ENCODE measurements at places on chromosomes 2 and 18.
A peak's percentile ranks its signal among the peaks of the same experiment; 100 is the strongest.

- no peak for DNase-seq
Measured at GRCh38 chr2:188789951-188790350, 184.2 kb upstream of the COL3A1 start.

DNA sequence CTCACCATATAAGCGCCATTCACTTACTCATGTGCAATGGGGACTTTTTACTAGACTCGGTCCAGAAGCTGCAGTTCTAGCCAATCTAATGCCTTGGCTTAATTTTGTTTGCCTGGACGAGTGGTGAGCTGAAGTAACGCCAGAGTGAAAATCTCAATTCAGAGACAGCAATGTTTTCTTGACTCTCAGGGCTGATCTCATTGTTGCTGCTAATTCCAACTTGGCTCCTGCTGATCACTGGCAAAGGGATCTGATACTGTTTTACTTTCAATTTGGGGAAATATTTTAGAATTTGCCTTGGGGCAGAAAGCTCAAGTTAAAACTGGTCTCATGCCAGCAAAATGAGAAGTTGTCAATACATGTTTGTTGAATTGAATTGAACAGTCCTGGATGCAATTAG lies 906.6 kb upstream of the CDH2 start:
- peak; percentile 11 for DNase-seq

DNA sequence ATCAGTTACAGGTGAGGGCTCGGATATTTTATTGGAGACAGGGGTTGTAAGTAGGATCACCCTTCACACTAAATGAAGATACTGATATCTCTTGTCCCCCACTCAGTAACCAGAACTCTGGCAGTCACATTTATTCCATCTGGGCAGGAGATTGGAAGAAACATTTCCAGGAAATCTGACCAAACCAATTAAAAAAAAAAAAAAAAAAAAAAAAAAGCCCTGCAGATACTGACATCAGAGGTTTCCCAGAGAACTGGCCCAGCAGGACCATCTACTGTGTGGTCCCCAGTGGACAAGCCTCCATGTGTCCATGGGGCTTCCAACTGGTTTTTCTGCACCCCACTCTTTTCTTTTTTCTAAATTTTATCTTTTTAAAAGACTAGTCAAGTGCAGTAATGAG lies 41.3 kb downstream of the SH2D6 start:
- no peak for DNase-seq

DNA sequence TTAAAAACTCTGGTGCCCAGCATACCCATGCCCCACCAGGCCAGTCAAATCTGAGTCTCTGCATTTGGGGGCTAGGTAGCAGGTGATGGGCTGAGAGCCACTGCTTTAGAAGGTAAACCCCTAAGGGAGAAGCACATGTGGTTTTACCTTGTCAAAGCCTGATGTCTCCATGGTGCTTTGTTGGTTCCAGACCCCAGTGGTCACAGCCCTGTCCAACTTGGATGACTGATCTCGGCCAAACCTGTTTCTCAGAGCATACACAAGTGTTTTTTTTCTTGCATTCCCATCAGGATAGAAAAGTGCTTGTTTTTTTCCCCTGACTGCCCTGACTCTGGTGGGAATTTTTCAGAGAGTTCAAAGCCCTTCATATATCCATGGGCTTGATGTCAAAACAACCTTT lies 13.5 kb downstream of the PLB1 start:
- no peak for DNase-seq

DNA sequence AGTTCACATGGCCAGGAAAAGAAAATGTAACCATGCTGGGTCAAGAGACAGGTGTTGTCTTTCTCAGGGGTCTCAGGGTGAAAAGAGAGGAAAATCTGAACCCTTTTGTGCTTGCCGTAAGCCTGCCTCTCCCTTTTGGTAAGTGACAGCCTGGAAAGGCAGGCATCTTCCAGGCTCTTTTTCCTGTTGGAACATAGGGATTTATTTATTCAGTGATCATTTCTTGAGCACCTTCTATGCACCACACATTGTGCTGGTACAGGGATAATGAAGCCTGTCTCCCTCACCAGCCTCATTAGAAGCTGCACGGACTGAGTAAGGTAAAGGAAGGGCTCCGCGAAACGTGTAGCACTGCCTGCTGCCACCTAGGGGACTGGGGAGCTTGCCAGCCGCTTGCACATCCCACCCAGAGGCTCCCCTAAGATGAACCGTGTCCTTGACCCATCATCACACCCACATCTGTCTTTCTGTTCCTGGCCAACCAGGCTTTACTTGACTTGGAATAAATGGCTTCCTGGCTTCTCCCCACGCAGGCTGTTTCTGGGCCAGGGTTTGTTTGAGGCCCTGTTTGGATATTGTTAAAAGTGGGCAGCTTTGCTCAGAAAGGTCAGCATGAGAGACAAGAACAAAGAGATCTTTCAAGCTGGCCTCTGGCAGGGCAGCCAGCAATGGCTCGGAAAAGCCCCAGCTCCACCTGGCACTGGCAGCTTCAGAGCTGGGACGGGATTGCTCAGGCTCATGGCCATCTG lies 73.3 kb upstream of the MCFD2 start:
- no peak for DNase-seq

GRCh38 chr2:15799432-15799827 lies 140.9 kb upstream of the MYCN start:
- DNase-seq = no peak

GRCh38 chr2:219947575-219947974 lies 320.1 kb downstream of the SLC4A3 start:
- DNase-seq = peak; percentile 1

GRCh38 chr18:13616041-13616440 lies 110.3 kb downstream of the FAM210A start:
- no peak for DNase-seq

- DNase-seq = no peak
Measured at GRCh38 chr18:73954268-73954667, 193.4 kb downstream of the FBXO15 start.

GRCh38 chr2:97673915-97674283 lies 4.4 kb downstream of the C2orf92 start:
- DNase-seq = no peak

GRCh38 chr2:52936029-52936428 lies 831.6 kb upstream of the CHAC2 start:
- no peak for DNase-seq

- no peak for DNase-seq
Measured at GRCh38 chr18:46630160-46630559, 26.9 kb downstream of the LOXHD1 start.

DNA sequence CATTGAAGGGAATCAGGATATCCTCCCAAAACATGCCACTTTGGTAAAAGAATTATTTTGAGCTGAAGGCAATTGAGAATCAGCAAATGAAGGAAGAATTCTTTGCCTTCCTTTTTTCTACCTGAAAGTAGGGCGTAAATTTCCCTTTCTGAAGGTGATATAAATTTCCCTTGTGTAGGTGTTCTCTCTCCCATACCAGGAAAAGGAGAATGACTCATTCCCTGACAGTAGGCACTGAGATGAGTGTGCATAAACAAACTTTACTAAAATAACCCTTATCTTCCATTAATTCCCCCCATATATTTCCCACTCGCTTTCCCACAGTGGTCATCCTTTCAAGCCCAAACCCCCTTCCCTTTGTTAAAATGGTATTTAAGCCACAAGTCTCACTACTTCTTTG lies 1339.0 kb downstream of the LRP1B start:
- DNase-seq = no peak

DNA sequence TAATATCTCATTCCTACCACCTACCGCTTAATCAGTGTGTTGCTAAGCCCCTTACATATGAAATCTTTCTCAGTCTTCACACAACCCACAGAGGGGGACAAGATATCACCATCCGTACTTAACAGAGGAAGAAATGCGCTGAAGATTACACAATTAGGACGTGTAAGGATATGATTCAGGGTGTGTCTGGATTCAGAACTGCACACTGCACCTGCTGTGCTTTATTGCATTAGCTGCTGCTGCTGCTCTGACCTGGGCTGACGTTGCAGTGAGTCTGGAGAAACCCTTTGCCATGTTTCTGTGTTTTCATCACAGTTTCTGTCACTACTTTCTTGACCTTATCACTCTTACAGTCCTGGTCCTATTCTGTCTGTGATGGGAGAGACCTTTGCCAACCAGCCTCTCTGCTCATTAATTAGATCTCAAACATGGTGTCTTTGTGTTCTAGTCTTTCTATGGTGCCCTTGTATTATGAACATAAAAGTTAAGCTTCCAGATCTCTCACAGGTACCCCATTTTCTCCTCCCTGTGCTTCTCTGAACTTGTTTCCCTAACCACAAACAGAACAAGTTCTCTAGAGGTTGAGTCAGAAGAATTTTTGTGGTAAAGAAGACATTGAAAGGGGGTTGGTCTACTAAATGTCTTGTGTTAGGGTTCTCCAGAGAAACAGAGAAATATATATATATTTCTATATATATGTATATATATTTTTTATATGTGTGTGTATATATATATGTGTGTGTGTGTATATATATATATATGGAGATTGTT lies 92.9 kb upstream of the CYP1B1 start:
- no peak for DNase-seq

DNA sequence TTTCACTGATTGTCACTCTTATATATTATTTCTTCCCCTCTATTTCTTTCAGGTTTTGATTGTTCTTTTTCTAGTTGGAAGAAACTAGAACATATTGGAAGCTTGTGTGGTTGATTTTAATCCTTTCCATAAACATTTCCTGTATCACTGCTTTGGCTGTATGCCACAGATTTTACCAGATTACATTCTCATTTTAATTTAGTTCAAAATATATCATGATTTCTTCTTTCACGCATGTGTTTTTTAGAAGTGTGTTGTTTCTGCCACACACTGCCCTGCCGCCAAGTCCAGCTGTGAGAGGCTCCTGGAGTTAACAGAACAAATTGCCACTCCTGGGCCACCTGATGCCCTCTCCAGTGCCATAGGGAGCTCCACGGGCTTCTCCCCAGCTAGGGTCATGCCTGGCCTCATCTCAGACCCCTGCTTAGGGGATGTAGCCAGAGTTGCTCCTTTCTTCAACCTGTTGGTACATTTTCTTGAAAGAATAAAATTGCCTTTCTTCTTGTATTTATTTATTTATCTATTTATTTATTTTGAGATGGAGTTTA lies 206.2 kb upstream of the COPS8 start:
- DNase-seq = no peak

DNA sequence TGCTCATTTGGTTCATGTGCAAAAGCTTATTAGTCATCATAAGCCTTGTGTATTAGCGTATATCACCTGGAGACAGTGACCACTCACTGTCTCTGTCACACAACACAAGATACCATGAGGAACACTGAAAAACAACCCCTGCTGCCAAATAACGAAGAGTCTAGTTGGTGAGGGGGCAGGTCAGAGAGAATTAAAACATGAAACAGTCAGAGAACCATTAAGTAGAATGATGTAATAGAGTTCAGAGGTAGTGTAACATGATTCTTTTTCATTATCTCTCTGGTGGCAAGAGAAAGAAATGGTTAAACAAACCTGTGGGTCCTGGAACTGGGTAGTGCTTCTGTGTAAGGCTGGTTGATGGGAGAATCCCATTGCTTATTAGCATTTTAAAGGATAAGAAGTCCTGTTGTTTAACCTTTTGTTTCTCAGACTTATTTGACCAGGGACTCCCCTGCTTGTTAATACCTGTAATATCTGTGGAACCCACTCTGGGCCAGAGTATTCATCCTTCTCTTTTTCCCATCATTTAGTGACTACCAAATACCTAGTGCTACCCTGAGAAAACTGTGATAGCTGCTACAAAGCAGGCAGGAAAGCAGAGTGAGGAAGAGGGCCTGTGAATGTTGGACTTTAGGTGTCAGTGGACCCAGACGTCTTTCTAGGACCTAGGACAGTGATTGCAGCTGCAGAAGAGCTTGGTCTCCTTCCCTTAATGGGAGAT lies 38.0 kb downstream of the PTRHD1 start:
- DNase-seq = no peak

DNA sequence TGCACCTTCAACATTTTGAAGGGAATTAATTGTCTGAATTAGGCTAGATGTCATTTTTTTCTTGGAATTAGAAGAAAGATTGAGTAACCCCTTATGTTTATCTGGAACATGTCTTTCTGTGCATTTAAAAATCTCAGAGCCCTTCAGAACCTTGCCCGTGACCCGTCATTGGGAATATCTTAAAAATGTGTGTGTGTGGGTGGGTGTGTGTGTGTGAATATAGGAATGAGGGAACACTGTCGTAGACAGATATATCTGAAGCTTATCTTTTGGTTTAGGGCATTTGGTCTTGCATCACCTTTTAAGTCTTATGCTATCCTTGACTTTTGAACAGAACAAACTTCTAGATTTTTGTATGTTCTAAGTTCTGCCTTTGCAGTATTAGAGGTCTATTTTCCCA lies 13.5 kb upstream of the IL1RL1 start:
- peak; percentile 76 for DNase-seq

- peak; percentile 73 for DNase-seq
Measured at GRCh38 chr18:74013955-74014354, 133.7 kb downstream of the FBXO15 start.

GRCh38 chr18:55340998-55341397 lies 247.0 kb downstream of the TCF4 start:
- DNase-seq = no peak

DNA sequence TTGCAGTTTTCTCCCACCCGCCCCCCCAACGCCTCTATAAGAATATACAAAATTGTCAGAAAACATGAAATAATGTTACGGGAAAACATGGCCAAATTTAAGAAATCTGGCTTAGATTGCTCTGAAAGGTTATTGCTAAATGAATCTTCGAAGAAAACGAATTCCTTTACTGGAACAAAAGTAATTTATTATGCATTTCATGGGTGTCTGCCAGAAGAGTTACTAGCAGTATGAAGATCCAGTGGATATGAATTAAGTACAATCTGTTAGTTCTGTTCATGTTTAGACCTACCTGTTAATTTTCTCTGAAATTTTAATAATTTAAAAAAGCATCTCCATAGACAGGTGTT lies 21.9 kb downstream of the GATA6 start:
- DNase-seq = no peak

- DNase-seq = peak; percentile 52
Measured at GRCh38 chr2:174965992-174966744, 39.0 kb downstream of the CHN1 start.

DNA sequence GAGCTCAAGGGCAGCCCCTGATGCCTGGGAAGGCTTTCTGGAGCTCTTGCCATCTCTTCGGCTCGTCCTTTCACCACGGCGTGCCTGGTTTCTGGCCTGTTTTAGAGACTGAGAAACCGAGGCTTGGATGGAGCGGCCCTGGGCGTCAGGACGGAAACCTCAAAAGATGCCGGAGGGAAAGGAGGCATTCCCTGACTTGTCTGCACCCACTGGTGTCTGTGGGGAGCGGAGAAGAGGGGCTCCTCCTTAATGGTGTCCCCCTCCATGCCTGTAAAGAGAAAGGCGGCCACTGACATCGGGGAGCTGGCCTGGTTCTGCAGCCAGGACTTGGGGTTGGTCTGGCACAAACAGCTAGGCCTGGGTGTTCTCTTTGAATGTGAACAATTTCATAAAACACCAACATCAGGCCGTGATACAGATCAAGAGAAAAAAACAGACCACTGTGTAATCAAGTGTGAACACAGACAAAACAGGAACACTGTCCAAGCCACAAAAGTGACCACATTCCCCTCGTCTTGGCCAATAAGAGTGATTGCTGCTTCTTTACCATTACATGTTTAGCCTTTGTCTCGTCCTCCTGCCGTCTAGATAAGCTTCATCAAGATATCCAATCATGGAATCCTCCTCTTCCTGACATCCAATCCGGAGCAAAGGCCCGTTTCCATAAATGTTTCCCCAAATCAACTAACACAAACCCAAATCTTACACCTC lies 633 bp upstream of the ILKAP start:
- no peak for DNase-seq

All from fibroblast of pulmonary artery (primary cell).